ENCODE measurements at places on chromosomes 12 and 14.

DNA sequence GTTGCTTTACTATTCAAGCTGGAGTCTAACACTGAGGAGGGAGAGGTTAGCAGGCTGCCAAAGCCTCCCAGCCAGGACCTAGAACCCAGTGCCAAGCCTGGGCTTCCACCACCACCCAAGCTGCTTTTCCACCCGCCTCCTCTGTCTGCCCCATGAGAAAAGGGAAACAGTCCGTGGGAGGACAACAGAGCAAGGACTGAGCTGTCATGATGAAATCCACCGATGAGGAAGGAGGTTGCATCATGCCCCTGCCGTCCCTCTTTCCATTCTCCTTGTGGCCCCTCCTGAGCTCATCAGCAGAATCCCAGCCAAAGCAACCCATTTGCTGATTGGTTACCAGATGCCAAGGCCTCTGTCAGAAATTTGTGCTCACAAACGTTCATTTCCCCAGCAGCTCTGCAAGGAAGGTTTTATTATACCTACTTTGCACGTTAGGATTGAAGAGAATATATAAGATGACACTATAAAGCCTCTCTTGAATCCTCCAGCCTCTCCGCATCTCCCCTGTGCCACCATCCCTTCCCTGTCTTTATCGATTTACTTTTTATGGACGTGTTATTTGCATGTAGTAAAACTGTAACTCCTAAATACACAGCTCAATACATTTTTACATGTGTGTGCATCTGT is 6.3 kb upstream of the SERPINA1 start:
- DNase-seq: no peak

DNA sequence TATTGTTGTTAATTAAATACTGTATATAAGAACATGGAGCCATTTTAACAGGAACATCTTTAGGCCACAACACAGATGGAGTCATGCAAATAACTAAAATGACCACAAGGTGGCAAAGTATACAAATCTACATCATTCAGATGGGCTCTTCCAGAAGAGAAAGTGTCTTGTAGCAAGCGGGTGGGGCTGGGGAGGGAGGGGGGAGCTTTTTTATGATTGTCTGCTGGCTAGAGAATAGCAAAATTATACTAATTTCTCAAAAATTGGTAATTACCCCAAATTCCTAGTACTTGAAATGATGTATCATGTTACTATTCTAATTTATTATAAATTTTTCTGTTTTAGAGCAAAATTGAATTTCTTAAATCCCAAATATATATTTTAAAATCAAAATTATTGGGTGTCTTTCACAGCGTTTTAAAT is 378.7 kb downstream of the PRKD1 start:
- DNase-seq: no peak

- DNase-seq: no peak
These were observed 15.0 kb downstream of the TMBIM4 start for GRCh38 chr12:66154776-66155175.

- DNase-seq: no peak
These were observed 18.5 kb upstream of the EML1 start for GRCh38 chr14:99774556-99775307.

DNA sequence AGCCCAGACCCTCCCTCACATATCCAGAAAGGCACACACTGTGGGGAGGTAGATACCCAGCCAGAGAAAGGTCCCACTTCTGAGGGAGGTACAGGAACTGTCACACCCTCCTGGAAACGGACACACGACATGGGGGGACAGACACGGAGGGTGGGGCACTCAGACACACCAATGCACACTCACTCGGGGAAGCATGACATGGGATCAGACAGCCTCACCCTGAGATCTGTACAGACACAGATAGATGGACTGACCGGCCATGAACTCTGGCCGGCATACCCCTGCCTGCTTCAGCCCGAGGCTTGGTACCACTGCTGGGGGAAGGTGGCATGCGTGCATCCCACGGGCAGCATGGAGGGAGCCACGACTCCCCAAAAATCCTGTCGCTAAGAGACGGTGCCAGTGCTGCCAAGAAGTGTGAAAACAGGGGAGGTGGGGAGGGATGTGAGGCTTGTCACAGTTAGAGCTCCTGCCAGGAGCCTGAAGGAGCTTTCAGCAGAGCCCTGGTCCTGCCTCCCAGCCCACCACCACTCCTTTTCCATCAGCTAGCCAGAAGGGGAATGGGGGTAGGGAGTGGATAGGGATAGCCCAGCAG is 571 bp downstream of the CPNE6 start:
- no peak for DNase-seq

All from activated CD4-positive, alpha-beta T cell treated with anti-CD3 and anti-CD28 coated beads, Interleukin-2, amount 50 U/mL, for 24 hours (primary cell).